ENCODE measurements at places on chromosomes 7 and 10.

DNA sequence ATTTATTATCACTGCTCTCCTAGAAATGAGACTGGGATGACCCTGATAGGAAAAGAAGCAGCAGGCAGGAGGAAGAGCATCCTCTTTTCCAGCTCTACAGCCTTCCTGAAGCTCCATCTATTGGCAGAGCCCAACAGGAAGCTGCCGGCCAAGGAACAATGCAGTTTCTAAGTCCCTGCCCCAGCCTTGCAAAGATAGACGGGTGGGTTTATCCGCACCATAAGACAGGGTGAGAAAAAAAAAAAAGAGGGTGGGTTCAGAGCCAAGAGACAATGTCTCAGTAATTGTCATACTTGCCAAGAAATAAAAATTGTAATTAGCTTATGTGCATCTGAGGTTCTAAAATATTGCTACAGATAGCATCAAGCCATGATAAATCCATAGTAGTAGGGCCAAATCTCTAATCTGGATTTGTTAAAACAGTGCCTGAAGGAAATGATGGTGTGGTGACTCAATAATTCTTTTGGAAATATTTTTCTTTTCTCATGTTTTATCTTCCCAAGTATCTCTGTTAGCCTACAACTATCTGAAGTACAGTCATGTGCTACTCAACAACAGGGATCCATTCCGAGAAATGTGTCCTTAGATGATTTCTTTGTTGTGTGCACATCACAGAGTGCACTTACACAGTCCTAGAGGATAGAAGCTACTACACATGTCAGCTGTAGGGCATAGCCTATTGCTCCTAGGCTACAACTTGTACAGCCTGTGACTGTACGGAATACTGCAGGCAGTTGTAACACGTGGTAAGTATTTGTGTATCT lies 242.9 kb upstream of the CXCL12 start:
- DNase-seq: peak; percentile 84

GRCh38 chr7:29548823-29549222 lies 14.8 kb upstream of the PRR15 start:
- DNase-seq: no peak

DNA sequence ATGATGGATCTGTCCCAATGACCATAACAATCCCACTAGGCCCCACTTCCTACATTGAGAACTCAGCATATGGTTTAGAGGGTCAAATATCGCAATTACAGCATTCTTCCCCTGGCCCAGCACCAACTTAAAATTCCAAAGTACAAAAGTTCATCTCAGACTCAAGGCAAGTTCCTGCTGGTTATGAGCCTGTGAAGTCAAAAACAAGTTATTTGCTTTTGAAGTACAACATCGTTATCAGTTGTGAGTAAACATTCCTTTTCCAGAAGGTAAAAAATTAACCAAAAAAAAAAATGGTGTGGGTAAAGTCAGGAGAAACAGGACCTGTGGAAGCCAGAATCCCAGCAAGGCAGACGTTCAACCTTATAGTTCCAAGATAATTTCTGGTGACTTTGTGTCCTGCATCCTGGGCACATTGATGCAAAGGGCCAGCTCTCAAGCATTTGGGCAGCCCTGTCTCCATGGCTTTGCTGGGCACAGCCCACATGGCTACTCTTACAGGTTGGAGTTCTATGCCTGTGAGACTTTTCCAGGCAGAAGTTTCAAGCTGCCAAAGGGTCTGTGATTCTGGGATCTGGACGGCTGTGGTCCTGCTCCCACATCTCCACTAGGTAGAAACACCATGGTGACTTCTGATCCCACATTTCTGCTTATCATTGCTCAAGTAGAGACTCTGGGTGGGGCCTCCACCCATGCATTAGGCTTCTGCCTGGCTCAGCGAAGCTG lies 37.5 kb downstream of the AKR1C8 start:
- no peak for DNase-seq

DNA sequence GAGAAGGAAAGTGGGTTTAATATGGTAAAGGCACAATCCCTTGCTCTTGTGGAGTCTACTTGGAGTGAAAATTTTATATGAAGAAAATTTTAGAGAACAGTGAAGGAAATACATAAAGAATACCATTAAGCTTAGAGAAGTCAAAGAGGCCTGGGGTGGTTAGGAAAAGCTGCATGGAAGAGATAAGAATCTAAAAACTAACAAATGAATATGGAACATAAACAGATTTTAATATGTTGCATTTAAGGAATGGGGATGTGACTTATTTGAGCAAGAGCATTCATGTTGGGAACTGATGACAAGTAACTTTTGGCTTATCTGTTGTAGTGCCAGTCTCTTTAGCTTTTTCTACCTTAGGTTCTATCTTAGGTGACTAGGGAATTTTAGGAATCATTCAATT lies 31.0 kb downstream of the AHR start:
- no peak for DNase-seq

DNA sequence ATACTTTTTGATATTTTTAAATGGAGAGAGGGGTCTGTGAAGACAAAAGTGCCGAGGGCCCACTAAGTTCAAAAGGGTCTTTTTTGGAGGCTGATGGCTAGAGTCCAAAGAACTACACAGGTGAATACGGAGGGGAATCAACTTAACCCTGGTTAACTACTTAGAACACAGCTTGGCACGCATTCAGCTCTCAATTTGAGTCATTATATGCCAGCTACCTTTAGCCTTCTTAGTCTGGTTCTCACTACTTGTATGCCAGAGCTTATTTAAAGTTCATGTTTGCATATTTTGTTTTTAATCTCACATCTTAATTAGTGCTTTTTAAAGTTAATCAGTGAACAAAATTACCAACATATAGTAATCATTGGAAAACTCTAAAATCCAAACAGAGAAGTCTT lies 80.8 kb downstream of the VWDE start:
- DNase-seq: peak; percentile 39

- DNase-seq: no peak
Measured at GRCh38 chr7:116797612-116798011, 64.8 kb upstream of the CAPZA2 start.

DNA sequence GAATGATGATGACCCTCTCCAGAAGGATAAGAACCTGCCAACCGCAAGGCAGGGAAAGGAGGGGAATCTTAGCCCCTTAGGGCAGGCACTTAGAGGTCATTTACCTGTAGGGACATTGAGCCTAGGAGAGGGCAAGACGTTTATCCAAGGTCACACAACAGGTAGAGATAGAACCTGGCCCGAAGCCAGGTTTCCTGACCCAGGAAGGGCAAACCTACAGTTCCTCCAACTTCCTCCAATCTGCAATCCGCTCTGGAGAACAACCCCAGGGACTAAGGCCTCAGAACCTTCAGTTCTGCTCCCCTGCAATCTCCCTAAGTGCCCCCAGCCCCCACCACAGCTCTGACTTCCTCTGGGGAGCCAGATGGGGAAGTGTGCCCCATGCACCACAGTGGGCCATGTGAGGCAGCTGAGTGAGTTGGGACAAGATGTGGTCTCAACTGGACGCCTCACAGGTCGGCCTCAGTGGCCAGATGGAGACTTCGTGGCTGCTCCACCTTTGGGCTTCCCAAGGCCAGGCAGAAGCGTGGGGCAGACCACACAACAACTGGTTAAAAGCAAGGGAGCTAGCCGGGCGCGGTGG lies 1.4 kb upstream of the PSAP start:
- no peak for DNase-seq

GRCh38 chr10:13865758-13866491 lies 279.2 kb downstream of the PRPF18 start:
- peak; percentile 97 for DNase-seq

GRCh38 chr10:133455196-133455595 lies 1.5 kb downstream of the SCART1 start:
- no peak for DNase-seq

DNA sequence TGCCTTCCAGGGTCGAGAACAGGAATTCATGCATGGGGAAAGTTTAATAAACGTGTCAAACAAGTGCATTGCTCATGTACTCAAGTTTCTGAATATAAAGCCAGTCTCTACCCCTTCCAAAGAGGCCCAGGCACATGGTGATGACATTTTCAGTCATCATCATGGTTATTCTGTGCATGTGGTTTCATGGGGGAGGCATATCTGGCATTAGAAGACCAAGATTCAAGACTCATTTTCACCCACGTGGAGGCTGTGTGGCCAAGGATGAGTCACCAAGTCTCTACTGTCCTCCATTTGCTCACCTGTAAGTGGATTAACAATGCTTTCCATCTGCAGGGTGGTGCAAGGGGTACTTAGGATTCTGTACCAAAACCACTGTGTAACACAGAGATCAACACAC lies 34.0 kb upstream of the CNPY1 start:
- no peak for DNase-seq

Measured in ELR (cell line).